ENCODE measurements at places on chromosomes 2 and 18. TPM values are rescaled to one million over a fixed set of nuclear protein-coding genes. Genes with fewer than 3 reads are reported as not detected.

The DIPK1C gene
- total RNA-seq, result not detected

The CD8B2 gene
- 0.23 TPM for total RNA-seq

The TIMM21 gene
- total RNA-seq, result 29.5 TPM

The SRD5A2 gene
- total RNA-seq, result not detected

The MBD1 gene
- 55.9 TPM for total RNA-seq

The MOCOS gene
- total RNA-seq, result 4.7 TPM

The DSG2 gene
- 8.9 TPM for total RNA-seq

The IL1A gene
- not detected for total RNA-seq

The IL1F10 gene
- total RNA-seq, result not detected

The ATOH8 gene
- total RNA-seq, result 59.5 TPM

The LOXHD1 gene
- not detected for total RNA-seq

The SCN7A gene
- total RNA-seq, result not detected

The VWC2L gene
- total RNA-seq, result not detected

The GULP1 gene
- total RNA-seq, result 17.1 TPM

The MAB21L4 gene
- total RNA-seq, result not detected

The TUBA3E gene
- not detected for total RNA-seq

The AP1S3 gene
- total RNA-seq, result 9.6 TPM

The SPATA3 gene
- total RNA-seq, result not detected

The GALNT13 gene
- total RNA-seq, result 0.45 TPM

The FER1L5 gene
- total RNA-seq, result 0.30 TPM

The SLC9A4 gene
- total RNA-seq, result not detected

The DES gene
- 0.15 TPM for total RNA-seq

The LBX2 gene
- total RNA-seq, result 0.94 TPM

The GALR1 gene
- total RNA-seq, result under 0.01 TPM

The OR6B2 gene
- not detected for total RNA-seq

The TMEM17 gene
- total RNA-seq, result 1.4 TPM

The HOXD8 gene
- 0.23 TPM for total RNA-seq

The CCDC178 gene
- not detected for total RNA-seq

The CACNB4 gene
- 0.15 TPM for total RNA-seq

The SIX3 gene
- total RNA-seq, result not detected

The SPEG gene
- total RNA-seq, result 9.1 TPM

The APLF gene
- total RNA-seq, result 9.0 TPM

The EFHD1 gene
- total RNA-seq, result 0.23 TPM

The KANSL3 gene
- total RNA-seq, result 27.6 TPM

The CHRNA1 gene
- not detected for total RNA-seq

The BMPR2 gene
- total RNA-seq, result 22.9 TPM

The KLHL29 gene
- total RNA-seq, result 2.5 TPM

The NBEAL1 gene
- 46.5 TPM for total RNA-seq

The RGPD4 gene
- total RNA-seq, result not detected

The CYP26B1 gene
- total RNA-seq, result 2.9 TPM

The ASPRV1 gene
- 0.12 TPM for total RNA-seq

The CCDC85A gene
- total RNA-seq, result 2.8 TPM

All from smooth muscle cell of the coronary artery (primary cell).